ENCODE measurements at places on chromosomes 11 and 22.

- no peak for DNase-seq
Measured at GRCh38 chr11:83642500-83642899, 356.3 kb upstream of the CCDC90B start.

DNA sequence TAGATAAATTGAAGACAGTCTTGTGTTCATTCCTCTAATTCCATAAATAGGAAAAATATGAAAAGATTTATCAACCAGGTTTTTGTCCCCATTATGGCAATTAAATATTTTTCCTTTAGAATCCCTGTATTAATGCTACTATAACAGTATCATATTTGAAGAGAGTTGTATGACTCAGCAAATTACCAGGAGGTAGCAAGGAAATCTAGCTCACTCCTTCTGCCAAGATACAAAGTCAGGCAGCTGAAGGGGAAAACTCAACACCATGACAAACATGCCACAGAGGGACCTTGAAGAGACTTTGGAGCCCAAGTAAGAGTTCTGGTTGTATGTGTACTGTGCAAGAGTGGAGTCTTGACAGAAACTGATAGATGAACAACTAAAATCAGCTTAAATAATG lies 143.3 kb downstream of the GUCY1A2 start:
- no peak for DNase-seq

- no peak for DNase-seq
Measured at GRCh38 chr11:25197515-25197914, 700.7 kb downstream of the LUZP2 start.

- no peak for DNase-seq
Measured at GRCh38 chr11:33691066-33691864, 9.4 kb downstream of the C11orf91 start.

GRCh38 chr11:70364745-70365543 lies 33.4 kb upstream of the CTTN start:
- DNase-seq, result no peak

GRCh38 chr11:44858796-44859527 lies 91.7 kb downstream of the TP53I11 start:
- DNase-seq, result no peak

DNA sequence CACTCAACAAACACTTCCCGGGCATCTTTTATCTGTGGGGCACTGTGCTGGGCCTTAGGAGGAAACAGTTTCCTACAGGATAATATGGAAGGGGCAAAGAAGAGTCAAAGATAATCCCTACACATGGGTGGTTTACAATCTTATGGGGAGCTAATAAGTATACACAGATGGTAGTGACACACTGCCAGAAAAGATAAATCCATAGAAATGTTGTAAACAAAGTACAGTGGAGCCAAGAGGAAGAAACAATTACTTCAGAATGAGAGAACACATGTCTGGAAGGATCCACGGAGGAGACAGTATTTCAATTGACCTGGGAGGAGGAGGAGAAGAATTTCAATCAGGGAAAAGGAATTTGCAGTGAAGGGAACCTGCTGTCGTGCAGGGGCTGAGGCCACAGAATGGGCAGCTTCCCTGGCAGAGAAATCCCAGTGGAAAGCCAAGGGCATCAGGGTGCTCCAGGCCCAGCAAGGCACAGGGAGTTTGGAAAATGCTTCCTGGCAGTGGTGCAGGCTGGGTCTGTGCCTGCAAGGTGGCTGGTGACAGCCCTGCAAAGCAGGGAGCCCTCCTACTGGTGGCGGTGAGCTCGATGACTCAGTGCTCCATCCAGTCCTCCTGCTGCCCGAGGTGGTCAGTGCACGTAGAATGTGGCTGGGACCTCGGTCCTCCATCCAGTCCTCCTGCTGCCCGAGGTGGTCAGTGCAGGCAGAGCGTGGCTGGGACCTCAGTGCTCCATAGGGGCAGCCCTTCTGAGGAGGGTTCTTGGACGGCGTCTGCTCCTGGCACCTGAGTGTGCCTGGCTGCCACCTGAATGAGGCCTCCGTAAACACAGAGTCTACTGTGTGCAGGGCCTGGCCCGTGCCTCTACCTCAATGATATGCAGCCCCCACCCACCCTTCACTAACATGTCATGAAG lies 444.3 kb upstream of the B3GAT1 start:
- DNase-seq, result no peak

- no peak for DNase-seq
Measured at GRCh38 chr11:130582981-130583380, 134.5 kb downstream of the ADAMTS15 start.

DNA sequence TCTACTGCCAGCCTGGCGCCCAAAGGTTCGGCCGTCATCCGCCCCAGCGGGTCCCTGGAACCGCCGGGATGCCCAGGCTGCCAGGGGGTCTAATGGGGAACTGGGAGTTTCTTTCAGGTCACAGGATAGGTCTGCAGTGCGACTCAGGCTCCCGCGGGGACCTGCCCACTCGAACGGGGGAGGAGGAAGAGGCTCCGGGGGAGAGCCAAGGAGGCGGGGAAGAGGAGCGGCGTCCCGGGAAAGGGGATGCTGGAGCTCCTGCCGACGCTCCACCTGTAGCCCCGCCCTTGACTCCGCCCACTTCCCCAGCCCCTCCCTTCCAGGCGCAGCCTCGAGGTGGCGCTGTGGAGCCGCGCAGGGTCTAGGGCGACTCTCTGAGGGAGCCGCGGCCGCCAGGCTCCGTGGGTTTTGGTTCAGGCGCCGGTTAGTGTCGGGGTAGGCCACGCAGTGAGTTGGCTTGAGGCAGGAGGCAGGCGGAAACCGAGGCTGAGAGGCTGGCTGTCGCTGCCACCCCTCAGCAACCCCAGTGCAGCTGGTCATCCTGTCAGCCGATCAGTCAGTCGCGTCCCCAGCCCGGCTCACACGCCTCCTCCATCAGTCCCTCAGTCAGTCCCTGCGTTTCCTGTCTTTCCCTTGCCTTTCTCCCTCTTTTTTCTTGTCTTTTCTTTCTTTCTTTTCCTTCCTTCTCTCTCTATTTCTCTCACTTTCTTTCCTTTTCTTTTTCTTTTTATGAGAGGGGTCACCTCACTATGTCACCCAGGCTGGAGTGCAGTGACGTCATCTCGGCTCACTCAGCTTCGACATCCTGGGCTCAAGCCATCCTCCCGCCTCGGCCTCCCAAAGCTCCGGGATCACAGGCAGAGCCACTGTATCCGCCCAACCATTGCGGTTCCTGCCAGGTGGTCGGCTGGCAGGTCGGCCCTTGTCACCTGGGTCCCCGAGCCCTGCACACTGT lies 26.4 kb downstream of the YWHAH start:
- peak; percentile 90 for DNase-seq
